ENCODE measurements at places on chromosomes 5 and 9.

DNA sequence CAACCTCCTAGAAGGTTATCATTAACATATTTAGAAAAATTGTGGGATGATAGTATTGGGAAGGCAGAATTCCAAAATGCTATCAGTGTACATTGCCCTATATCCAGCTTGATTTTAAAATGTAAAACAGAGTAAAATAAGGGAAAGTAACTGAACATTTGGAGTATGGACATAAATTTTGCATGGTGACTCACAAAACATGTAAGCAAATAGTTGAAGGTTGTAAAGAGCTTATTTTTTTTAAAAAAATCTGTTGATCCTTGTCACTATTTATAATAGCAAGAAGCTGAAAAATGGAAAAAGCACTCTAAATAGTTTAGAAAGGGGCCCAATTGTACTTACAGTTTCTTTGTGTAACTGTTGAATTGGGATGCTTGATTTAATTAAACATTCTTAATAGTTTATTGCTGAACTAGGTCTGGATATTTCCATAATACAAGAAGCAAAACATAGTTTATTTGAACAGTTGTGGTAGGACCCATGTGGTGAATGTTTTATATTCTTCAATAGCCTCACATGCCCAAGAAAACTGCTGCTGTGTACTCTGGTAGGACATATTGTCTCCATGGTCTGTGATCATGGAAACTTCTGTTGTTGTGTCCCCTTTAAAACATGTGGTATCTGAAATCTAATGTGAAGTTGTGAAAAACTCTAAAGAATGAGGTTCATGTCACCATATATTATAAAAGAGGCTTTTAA is 82.4 kb downstream of the NNT start:
- DNase-seq, result no peak

GRCh38 chr9:2257248-2257929 is 242.2 kb downstream of the SMARCA2 start:
- no peak for DNase-seq

GRCh38 chr9:115116421-115117284 is 1.3 kb downstream of the TNC start:
- no peak for DNase-seq

DNA sequence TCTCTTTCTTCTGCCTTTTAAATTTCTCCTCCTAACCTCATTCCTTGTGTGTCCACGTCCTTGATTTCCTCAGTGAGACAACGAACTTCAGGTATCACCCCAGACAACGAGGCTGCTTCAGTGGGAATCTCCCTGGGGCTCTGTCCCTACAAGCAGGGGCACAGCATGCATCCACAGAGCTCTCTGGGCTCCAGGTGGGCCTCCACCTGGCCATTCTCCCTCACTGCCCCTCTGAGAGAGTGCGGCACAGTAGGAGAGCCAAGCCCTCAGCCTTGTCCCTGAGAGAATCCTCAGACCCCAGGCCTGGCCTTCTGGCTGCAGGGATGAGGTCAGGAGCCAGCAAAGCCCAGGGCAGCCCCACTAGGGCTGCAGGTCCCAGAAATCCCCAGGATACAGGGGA is 105.3 kb downstream of the LHFPL2 start:
- no peak for DNase-seq

DNA sequence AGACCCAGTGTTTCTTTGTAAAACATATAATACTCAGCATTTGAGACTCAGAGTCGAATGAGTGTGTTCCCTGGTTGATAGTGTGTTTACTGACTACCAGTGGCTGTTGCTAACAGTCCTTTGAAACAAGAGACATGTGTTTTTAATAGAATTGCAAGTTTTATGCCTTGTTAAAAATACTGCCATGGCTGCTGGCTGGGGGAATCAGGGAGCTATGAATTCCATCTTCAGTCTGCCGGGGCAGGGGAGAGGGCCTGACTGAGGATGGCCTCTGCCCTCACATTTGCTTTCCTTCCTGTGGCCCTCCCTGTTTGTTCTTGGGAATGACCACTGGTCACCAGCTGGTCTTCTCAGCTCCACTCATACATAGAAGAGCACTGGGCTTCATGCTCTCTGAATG is 63.8 kb downstream of the PDZD2 start:
- DNase-seq, result no peak

GRCh38 chr5:61167382-61167781 is 5.1 kb upstream of the SMIM15 start:
- DNase-seq, result peak; percentile 28

DNA sequence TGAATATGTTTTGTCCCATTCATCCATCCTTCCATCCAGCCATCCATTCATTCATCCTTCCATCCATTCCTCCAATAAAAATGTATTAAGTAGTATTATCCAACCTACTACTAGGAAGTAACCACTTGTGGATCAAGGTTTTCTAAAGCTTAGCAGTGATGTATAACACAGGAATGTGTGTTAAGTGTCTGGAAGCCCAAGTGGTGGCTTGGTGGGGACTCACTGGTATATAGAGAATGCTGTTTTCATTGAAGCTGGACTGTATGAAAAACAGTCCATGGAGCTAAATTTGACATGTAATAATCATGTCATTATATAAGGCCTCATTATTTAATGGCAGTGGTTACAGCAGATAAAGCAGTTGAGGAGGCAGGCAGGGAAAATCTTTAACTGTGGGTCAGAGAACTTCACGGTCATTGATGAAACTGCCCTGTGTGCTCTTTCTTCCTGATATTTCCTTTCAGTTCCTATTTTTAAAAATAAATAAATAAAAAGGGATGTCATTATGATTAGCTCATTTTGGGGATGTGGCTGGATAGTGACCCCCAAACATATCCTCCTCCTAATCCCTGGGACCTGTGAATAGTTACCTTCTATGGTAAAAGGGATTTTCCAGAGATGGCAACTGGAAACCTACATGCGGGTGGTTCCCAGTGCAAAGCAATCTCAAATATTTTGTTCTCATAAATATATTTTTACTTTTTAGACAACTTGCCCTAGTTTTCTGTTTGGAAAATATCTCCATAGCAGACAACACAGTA is 82.3 kb downstream of the DAPK1 start:
- DNase-seq, result no peak

DNA sequence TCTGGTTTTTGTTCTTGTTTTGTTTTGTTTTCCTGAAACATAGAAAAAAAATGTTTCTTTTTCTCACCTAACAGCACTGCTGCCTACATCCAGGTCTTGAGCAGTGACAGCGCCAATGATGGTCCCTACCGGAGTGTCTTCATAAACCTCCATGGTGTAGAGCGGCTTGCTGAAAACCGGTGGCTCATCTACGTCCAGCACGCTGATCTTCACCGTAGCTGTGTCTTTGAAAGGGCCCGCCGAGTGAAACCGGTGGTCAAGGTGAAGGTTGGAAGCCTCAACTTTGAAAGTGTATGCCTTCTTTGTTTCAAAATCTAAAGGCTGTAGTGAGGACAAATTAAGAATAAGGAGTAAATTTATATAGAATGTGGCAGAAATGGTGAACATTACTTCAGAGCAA is 1051.0 kb downstream of the CDH12 start:
- no peak for DNase-seq

DNA sequence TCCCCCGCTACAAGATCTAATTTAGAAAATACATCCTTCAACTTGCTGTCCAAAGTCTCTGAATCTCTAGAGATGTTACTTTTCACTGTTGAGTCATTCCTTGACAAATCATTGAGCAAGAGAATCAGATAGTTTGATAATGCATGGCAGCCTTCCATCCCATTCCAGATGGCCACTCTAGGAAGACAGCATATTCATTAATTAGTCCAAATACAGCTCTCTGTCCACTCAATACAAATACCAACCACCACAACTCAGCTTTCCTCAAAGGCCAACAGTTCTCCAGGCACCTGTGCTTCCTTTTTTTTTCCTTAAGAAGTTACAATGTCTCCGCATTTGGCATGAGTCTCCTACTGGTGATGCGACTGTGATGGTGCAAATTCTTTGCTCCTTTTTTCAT is 72.3 kb downstream of the DROSHA start:
- DNase-seq, result no peak

- DNase-seq, result no peak
These were observed 22.1 kb upstream of the UBAP2 start for GRCh38 chr9:34070606-34071324.

GRCh38 chr5:177231479-177232250 is 71.9 kb downstream of the RAB24 start:
- no peak for DNase-seq

DNA sequence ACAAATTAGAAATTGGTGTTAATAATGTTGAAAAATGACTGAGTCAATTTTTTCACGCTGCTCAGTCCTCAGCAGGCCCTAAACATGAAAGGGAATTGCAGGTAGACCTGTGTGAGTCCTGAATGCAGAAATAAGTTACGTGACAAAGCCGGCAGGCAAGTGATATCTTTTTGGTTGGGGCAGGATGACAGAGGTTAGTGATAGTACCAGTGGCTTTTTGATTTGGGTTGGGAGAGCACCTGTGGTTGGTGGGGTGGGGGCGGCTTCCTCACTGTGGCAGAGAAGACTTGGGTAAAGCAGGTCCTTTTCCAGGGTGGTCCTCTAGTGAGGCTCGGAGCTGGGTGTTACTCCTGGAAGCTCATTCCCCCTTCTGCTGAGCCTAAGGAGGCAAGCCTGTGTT is 164.7 kb downstream of the TMEM167A start:
- no peak for DNase-seq

DNA sequence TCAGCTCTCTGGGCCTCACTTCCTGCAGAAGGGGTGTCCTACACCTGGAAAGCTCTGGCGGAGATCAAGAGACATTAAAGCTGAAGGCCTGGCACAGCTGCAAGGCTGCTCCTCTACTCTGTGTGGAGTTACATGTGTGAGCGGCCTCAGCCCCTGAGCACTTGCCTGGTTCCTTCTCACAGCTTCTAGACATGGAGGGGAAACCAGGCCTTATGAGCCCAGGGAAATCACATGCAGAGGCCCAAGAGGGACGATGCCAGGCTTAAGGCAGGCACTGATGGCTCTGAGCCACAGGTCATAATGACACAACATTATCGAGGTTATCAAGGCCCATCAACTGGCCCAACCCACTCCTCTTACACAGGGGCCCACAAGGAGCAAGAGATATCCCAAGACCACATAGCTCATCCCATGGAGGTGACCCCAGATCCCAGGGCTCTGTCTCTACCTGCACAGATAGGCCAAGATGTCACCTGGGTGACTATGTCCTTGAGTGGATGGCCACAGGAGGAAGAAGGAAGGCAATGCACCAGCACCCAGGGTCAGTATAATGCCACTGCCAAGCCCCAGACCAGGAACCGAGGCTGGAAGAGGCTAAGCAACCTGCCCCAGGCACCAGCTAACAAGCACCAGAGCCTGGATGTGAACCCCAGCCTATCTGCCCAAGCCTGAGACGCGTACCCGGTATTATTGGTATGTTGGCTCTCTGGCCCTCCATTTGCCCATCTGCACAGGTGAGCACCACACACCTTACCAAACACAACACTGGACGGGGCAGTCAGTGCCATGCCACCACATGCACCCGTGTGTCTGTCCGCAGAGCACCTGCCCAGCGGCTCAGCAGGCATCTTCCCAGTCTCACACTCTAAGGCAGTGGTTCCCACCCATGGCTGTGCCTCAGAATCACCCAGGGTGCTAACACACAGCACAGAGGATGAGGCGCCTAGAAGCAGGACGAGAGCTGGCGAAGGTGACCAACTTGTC is 143.3 kb downstream of the GABBR2 start:
- DNase-seq, result no peak

GRCh38 chr9:87798261-87798833 is 72.4 kb downstream of the CTSL start:
- DNase-seq, result no peak

GRCh38 chr9:20683351-20684034 is 566 bp upstream of the FOCAD start:
- DNase-seq, result peak; percentile 57

GRCh38 chr9:89020754-89021153 is 29.5 kb downstream of the S1PR3 start:
- no peak for DNase-seq

- no peak for DNase-seq
These were observed 407.0 kb downstream of the ENC1 start for GRCh38 chr5:74233571-74233970.

GRCh38 chr5:174059247-174059646 is 13.7 kb downstream of the NSG2 start:
- DNase-seq, result no peak

GRCh38 chr9:6829536-6829935 is 71.8 kb downstream of the KDM4C start:
- no peak for DNase-seq

- no peak for DNase-seq
These were observed 52.5 kb downstream of the OTULIN start for GRCh38 chr5:14716755-14717752.

DNA sequence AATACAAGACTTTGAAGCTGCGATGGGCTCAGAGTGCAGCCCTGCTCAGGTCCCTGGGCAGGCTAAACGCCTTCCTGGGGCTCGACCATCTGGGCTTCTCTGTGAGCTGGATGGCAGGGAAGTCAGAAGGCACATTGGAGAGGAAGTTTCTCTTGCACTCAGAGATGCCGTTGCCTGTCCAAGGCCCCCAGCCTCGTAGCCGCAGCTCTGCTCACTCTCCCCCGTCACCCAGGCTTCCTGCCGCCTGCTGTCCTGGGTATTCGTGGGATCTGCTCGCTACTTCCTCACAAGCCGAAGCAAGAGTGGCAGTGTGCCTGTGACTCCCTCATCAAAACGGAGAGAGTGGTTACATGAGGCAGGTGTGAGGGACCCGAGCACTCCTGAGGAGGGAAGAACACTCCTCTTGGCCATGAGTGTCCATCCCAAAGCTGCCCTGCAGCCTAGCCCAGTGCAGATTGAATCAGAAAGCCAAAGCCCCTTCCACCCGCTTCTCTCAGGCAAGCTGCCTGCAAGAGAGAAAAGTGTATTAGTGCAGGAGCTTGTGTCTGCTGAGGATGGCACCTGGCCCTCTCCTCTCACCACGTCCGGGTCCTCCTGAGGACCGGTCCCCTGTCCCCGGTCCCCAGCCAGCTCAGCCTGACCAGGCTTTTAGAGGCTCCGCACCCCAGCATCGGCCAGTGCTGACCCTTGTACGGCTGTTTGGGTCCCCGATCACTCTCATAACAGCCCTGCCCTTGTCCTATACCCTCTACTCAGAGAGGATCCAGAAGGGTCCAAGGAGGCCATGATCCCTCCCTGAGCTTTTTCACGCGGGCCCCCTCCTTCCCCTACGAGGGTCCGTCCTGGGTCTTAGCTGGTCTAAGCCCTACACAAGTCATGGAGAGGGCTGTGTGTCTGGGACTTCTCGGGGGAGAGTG is 7.3 kb downstream of the FCN2 start:
- DNase-seq, result no peak

- DNase-seq, result no peak
These were observed 394.0 kb downstream of the CETN3 start for GRCh38 chr5:90015584-90016018.

DNA sequence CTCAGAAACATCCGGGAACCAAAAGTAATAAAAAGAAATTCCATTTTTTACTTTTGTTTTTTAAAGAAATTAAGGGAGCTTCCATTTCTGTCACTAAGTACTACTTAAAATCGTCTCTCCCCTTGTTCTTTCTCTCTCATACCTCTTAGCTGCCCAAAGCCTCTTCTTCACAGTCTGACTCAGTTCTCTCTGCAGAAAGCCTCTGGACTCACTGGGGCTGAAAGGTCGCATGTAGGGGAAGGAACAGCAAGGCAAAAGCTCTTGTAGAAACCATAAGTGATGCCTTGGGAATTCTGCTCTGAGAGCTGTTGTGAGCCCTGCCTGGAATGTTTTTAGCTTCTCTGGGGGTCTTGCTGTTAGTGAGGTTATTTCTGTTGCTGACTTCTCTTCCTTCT is 100.8 kb upstream of the RANBP3L start:
- DNase-seq, result no peak
